Anterior cingulate cortex (tissue), 58 donors: ENCODE measurements at places on chromosomes 16 and 17.

DNA sequence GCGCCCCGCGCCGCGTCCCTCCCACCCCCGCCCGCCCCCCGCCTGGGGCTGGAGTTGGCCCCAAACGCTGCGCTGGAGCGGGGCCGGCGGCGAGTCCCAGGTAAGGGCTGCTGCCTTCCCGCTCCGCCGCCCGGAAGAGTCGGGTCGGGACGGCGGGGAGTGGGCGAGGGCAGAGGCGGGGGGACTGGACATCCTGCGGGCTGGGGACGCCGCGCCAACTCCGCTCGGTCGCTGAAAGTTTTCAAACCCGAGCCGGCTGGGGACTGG, 469 bp downstream of the GPRC5C start:
- no peak for DNase-seq

GRCh38 chr16:80100846-80101451, 439.8 kb upstream of the DYNLRB2 start:
- DNase-seq = no peak

- DNase-seq = no peak
Observed at GRCh38 chr16:17804857-17805256, 334.1 kb upstream of the XYLT1 start.

GRCh38 chr17:15232517-15232915, 32.6 kb downstream of the PMP22 start:
- DNase-seq = no peak

DNA sequence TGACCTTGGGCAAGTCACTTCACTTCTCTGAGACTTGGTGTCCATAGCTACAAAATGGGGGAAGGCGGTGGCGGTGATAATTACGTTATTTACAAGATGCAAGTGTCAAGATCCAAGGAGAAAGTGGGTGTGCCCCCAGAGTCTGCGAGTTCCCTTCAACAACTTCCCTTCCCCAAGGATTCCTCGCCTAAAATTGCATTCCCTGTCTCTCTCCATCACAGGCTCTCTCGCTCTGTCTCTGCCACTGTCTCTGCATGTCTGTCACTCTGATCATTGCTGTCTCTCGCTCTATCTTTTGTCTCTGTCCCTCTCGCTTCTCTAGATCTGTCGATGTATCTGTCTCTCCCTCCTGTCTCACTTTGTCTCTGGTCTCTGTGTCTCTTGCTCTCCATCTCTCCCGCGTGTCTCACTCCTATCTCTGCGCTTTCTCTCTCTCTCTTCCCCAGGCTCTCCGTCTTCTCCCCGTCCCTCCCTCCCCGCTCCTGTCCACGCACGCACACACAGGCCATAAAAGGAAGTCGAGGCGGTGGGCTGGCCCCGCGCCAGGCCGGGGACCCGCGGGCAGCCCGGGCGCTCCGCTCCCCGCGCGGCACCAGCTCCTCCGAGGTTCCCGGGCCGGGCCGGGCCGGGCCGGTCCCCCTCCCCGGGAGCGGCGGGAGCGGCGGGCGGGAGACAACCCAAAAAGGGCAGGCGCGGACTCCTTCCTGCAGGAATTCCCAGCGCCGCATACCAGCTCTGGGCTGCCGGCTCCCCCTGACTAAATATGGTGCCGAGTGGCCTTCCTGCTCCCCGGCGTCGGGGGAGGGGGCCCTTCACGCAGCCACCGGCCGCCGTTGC, 1.1 kb upstream of the MYH11 start:
- no peak for DNase-seq
